ENCODE measurements at places on chromosomes 3 and 15.

GRCh38 chr15:76339305-76340197, 3.0 kb downstream of the ISL2 start:
- no peaks in the 10 kb centered on the region for H3K36me3 ChIP-seq
- H3K27ac ChIP-seq = no peak overlapping the region
- H3K27me3 ChIP-seq = no peaks in the 10 kb centered on the region
- peaks cover 16% of the 10 kb centered on the region for H3K4me1 ChIP-seq

- no peaks in the 10 kb centered on the region for H3K36me3 ChIP-seq
- no peak overlapping the region for H3K27ac ChIP-seq
- H3K4me3 ChIP-seq = no peak overlapping the region
- DNase-seq = no peak
- no peaks in the 10 kb centered on the region for H3K4me1 ChIP-seq
Observed at GRCh38 chr3:5651351-5651750, 463.8 kb downstream of the EDEM1 start.

GRCh38 chr3:126911162-126912026, 71.5 kb upstream of the PLXNA1 start:
- DNase-seq = no peak
- H3K36me3 ChIP-seq = no peaks in the 10 kb centered on the region
- no peaks in the 10 kb centered on the region for H3K4me1 ChIP-seq
- H3K27me3 ChIP-seq = no peaks in the 10 kb centered on the region

DNA sequence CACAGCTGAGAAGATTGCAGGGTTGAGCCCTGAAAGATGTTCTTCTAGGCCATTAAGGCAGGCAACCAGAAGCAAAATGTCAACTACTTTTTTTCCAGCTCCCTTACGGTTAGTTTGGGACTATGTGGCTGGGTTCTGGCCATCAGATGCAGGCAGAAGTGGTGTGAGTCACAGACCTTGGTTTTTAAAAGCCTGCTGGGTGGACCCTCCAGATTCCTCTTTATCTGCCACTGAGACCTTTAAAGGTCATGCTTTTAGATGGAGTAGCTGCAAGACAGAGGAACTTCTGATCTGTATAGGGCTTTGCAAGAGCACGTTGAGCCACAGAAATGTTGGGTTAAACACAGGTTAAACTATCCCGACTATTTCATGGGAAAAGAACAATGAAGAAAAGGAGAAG, 102.9 kb downstream of the CHST2 start:
- DNase-seq = no peak
- H3K27ac ChIP-seq = no peak overlapping the region
- no peaks in the 10 kb centered on the region for H3K4me1 ChIP-seq
- no peaks in the 10 kb centered on the region for H3K27me3 ChIP-seq
- H3K4me3 ChIP-seq = no peak overlapping the region

- no peaks in the 10 kb centered on the region for H3K27me3 ChIP-seq
- DNase-seq = no peak
- H3K27ac ChIP-seq = no peak overlapping the region
- H3K4me3 ChIP-seq = no peak overlapping the region
- H3K4me1 ChIP-seq = no peaks in the 10 kb centered on the region
- H3K36me3 ChIP-seq = no peaks in the 10 kb centered on the region
Observed at GRCh38 chr3:31790193-31791089, 190.6 kb downstream of the OSBPL10 start.

GRCh38 chr15:65096481-65097385, 18.3 kb downstream of the UBAP1L start:
- peaks cover 18% of the 10 kb centered on the region for H3K4me1 ChIP-seq
- DNase-seq = no peak
- H3K4me3 ChIP-seq = no peak overlapping the region
- H3K27ac ChIP-seq = no peak overlapping the region
- no peaks in the 10 kb centered on the region for H3K36me3 ChIP-seq

DNA sequence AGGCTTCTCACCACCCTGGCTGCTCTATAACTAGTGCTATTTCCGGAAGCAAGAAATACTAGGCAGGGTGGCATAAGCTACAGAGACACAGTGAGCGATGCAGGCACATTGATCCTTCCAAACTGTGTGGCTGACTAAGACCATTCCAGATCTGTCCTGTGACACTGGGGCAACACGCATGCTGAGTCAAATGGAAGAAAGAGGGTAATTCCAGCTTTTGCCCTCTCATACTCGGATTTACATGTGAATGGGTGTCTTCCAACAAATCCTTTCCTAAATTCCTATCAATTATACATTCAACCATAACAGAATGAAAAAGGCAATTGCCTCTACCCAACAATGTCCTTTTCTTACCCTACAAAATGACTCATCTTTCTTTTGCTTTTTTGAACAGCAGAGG, 5.1 kb downstream of the FSIP1 start:
- peaks cover 5% of the 10 kb centered on the region for H3K4me1 ChIP-seq
- H3K36me3 ChIP-seq = no peaks in the 10 kb centered on the region
- no peaks in the 10 kb centered on the region for H3K27me3 ChIP-seq
- H3K4me3 ChIP-seq = no peak overlapping the region

GRCh38 chr3:180282386-180282785, 245.6 kb upstream of the PEX5L start:
- H3K4me3 ChIP-seq = no peak overlapping the region
- no peak overlapping the region for H3K27ac ChIP-seq
- H3K27me3 ChIP-seq = no peaks in the 10 kb centered on the region
- H3K36me3 ChIP-seq = no peaks in the 10 kb centered on the region
- H3K4me1 ChIP-seq = no peaks in the 10 kb centered on the region

DNA sequence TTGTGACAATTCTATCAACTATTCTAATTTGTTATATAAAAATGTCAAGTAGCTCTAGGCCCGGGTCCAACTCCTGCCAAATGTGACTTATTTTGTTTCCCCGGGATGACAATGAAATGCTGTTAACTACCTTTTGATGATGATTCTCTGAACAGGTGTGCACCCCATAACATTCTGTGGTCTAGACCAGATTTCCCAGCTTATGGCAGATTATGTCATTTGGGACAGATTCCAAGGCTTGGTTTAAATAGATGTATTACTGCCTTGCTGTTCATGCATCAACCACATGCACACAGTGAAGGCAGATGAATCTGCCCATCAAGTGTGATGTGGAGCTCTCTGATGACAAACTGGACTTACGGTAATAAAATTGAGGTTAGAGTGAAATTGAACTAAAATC, 150.5 kb downstream of the MECOM start:
- H3K36me3 ChIP-seq = no peaks in the 10 kb centered on the region
- no peak overlapping the region for H3K27ac ChIP-seq
- DNase-seq = no peak

- H3K27me3 ChIP-seq = no peaks in the 10 kb centered on the region
- H3K36me3 ChIP-seq = no peaks in the 10 kb centered on the region
- DNase-seq = no peak
- no peak overlapping the region for H3K27ac ChIP-seq
Observed at GRCh38 chr15:52734329-52734728, 55.1 kb upstream of the ATOSA start.

DNA sequence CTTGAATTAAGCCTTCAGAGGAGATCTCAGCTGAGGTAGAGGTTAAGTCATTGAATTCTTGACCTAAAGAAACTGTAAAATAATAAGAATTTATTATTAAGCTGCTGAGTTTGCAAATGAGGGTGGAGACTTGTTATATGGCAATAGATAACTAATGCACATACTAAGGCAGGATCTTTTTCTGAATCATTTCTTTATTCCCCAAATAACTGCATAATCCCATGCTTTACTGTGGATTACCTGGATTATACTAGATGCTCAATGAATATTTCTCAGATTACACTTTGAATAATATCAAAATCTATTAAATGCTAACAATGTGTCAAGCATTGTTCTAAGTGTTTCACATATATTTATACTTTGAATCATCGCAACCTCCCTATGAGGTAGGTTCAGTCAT, 532.5 kb downstream of the NAALADL2 start:
- DNase-seq = no peak
- H3K27ac ChIP-seq = no peak overlapping the region
- H3K4me1 ChIP-seq = no peaks in the 10 kb centered on the region
- no peak overlapping the region for H3K4me3 ChIP-seq
- no peaks in the 10 kb centered on the region for H3K36me3 ChIP-seq

- H3K36me3 ChIP-seq = no peaks in the 10 kb centered on the region
- H3K27ac ChIP-seq = no peak overlapping the region
- no peaks in the 10 kb centered on the region for H3K4me1 ChIP-seq
- H3K4me3 ChIP-seq = no peak overlapping the region
Observed at GRCh38 chr3:185699927-185700326, 113.8 kb downstream of the SENP2 start.

DNA sequence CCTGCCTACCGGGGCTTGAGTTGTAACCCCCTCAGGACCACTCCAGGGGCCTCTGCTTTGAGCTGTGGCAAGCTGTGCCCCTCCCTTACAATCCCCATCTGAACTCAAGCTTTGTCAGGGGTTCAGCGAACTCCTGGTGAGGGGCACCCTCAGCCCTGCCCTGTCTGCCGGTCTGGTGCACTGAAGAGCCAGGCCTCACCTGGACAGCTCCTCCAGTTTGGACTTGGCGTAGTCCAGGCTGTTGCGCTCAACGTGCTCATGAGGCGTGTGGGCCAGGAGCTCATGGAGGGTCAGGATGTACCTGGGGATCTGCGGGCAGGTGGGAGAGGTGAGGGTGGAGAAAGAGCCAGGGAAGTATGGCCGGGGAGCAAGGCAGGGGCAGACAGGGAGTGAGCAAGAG, 59.4 kb downstream of the RASGRF1 start:
- H3K27me3 ChIP-seq = no peaks in the 10 kb centered on the region
- H3K4me1 ChIP-seq = no peaks in the 10 kb centered on the region
- no peaks in the 10 kb centered on the region for H3K36me3 ChIP-seq

GRCh38 chr3:38108649-38109579, 28.0 kb downstream of the ACAA1 start:
- DNase-seq = no peak
- no peaks in the 10 kb centered on the region for H3K27me3 ChIP-seq
- no peak overlapping the region for H3K4me3 ChIP-seq
- H3K36me3 ChIP-seq = no peaks in the 10 kb centered on the region
- H3K27ac ChIP-seq = no peak overlapping the region

GRCh38 chr3:108406063-108406660, 104.2 kb downstream of the MYH15 start:
- H3K27ac ChIP-seq = no peak overlapping the region
- no peaks in the 10 kb centered on the region for H3K36me3 ChIP-seq
- DNase-seq = no peak
- H3K4me3 ChIP-seq = no peak overlapping the region
- no peaks in the 10 kb centered on the region for H3K27me3 ChIP-seq

- no peaks in the 10 kb centered on the region for H3K27me3 ChIP-seq
- peak overlapping the region; percentile 37 for H3K27ac ChIP-seq
- no peak for DNase-seq
Observed at GRCh38 chr15:101498076-101498716, 8.7 kb upstream of the PCSK6 start.

GRCh38 chr3:71647751-71648150, 64.2 kb upstream of the FOXP1 start:
- no peak for DNase-seq
- H3K36me3 ChIP-seq = no peaks in the 10 kb centered on the region
- no peak overlapping the region for H3K4me3 ChIP-seq
- peaks cover 20% of the 10 kb centered on the region for H3K4me1 ChIP-seq
- no peaks in the 10 kb centered on the region for H3K27me3 ChIP-seq

DNA sequence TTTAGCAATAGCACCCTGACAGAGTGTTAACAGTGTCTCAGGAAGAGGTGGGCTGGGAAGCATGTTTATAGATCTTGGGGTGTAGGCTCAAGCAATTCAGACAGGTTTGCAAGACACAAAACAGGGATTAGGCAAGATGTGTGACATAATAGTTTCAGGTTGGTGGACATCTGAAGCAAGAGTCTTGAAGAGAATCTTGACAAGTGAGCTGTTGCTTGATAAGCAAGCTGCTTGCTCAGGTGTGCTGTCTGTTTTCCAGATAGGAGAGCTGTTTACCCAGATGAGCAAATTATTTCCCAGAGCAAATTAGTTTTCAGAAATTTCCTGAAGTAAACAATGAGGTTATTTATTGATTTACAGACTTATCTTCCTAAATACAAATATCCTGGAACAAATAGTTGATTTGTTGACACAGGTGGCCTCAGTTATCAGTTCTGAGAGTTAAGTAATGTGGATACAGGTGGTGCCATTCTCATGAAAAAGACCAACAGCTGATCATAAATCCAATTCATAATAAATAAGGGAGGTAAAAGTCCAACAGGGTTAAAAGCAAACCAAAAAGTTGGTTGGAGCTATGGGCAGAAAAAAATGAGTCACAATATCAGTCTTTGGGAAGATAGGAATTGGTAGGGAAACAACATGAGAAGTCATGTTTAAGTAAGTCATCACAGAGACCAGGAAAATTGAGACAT, 437.3 kb downstream of the TBL1XR1 start:
- H3K27ac ChIP-seq = no peak overlapping the region
- no peak overlapping the region for H3K4me3 ChIP-seq
- H3K27me3 ChIP-seq = no peaks in the 10 kb centered on the region

DNA sequence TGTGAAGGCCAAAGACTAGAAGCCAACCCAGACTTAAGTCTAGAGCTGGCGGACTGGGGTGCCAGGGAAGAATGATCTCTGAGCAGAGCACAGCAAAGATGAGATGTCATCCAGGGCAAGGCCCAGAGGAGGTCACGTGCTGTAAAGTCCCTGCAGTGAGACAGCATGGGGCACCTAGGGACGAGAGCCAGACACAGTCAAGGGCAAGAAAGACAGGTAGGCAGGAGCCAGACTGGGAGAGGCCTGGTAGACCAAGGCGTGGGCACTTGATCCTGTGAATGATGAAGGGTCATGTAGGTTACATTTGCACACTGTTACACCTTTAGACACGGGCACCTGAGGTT, 379.7 kb upstream of the PROK2 start:
- peaks cover 9% of the 10 kb centered on the region for H3K4me1 ChIP-seq
- no peaks in the 10 kb centered on the region for H3K27me3 ChIP-seq

GRCh38 chr3:81585056-81585455, 176.4 kb downstream of the GBE1 start:
- no peaks in the 10 kb centered on the region for H3K27me3 ChIP-seq
- H3K4me1 ChIP-seq = no peaks in the 10 kb centered on the region
- H3K27ac ChIP-seq = no peak overlapping the region
- H3K36me3 ChIP-seq = no peaks in the 10 kb centered on the region
- no peak for DNase-seq
- no peak overlapping the region for H3K4me3 ChIP-seq

GRCh38 chr3:127999509-128000106, 52.6 kb upstream of the SEC61A1 start:
- no peak for DNase-seq
- H3K27ac ChIP-seq = no peak overlapping the region
- H3K36me3 ChIP-seq = no peaks in the 10 kb centered on the region

GRCh38 chr15:65211482-65211982, 259 bp upstream of the CILP start:
- H3K4me1 ChIP-seq = 0 out of 2 replicates have a peak, but pooled peaks cover 6% of the 10 kb centered on the region
- H3K27ac ChIP-seq = no peak overlapping the region
- no peaks in the 10 kb centered on the region for H3K36me3 ChIP-seq
- DNase-seq = no peak
- H3K27me3 ChIP-seq = no peaks in the 10 kb centered on the region

DNA sequence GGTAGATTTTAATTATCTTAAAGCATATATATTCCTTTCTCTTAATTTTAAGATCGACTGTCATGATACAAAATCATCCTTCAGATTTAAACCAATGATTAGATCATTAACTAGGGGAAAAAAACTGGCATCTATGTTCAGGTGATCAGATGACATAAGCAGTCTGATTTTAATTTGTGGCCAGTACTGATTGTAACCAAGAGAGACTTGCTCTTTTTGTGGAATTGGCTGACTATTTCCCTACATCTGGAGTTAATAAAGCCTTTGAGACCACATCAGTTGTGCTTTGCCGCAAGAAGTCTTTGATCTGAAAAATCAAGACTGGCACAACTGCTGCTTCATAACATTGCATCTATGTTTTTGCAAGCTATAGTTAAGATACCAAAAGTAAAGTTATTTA, 148.4 kb upstream of the CGNL1 start:
- no peak for DNase-seq
- H3K27me3 ChIP-seq = no peaks in the 10 kb centered on the region
- H3K4me3 ChIP-seq = no peak overlapping the region
- no peak overlapping the region for H3K27ac ChIP-seq
- H3K4me1 ChIP-seq = no peaks in the 10 kb centered on the region

Measured in Caco-2 (cell line).